GM12891 (cell line): ENCODE measurements at places on chromosomes 13 and 19.

DNA sequence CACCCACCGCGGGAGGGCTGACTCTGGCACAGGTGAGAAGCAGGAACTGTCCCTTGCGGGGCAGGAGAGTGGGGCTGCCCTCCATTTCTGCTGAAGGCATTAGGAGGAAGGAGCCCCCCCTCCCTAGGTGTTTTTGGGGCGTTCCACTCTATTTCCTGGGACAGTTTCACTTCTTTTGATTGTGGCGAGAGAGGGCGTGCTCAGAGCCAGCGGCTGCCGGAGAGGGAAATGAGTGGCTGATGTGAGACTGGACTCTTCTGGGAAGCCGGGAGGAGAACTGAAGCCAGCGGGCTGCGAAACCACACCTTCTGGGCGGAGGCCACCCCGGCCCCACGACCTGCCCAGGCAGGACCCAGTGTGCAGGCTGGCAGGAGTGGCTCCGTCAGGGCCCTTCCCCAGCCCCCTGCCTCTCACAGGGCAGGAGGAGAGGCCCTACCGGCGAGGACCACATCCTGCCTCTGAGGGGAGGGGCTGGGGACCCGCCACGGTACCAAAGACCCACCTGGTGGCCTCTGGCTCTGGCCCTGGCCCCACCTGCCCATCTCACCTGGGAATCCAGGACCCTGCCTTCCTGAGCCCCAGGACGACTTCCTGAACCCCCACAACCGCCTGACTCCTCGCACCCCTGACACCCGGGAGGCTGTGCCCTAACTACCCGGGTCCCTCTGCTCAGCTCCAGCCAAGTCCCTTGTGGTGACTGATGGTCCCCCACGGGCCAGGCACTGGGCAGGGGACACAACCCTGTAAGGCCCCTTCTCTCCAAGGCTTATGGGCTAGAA lies 25.9 kb downstream of the MPND start:
- DNase-seq: peak; percentile 65

- DNase-seq: no peak
Measured at GRCh38 chr13:43787997-43788396, 1.2 kb upstream of the ENOX1 start.

DNA sequence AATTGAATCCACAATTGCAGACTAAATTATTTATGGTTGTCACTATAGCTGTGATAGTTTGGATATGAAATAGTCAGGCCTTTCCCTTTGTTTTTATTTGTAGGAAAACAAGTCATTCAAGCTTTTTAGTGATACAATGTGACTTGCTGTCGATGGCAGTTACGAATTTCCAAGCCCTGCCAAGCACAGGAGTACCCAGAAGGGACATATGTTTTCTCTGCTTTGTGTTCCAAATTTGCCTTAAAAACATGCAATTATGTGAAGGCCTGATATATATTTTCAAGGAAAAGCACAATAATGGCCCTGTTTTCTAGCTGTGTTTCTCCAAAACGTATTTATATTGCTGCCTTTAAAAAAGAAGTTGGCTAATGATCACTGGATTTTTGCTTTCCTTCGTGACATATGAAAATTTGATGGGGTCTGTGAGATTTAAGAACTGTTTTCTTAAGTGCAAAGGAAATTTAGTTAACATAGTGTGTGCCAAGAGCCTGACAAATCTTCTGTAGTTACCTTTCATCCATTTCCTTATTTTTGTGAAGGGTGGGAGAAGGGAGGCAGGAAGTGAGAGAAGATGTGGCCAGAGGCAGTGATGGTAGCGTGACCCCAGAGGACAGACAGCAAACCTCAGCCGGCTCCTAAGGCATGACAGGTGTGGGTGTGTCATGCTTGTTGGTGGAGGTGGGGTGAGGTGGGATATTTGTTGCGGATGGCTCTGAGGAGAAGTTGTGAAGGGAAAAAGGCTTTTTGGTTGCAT lies 79.6 kb downstream of the TEX26 start:
- peak; percentile 26 for DNase-seq

DNA sequence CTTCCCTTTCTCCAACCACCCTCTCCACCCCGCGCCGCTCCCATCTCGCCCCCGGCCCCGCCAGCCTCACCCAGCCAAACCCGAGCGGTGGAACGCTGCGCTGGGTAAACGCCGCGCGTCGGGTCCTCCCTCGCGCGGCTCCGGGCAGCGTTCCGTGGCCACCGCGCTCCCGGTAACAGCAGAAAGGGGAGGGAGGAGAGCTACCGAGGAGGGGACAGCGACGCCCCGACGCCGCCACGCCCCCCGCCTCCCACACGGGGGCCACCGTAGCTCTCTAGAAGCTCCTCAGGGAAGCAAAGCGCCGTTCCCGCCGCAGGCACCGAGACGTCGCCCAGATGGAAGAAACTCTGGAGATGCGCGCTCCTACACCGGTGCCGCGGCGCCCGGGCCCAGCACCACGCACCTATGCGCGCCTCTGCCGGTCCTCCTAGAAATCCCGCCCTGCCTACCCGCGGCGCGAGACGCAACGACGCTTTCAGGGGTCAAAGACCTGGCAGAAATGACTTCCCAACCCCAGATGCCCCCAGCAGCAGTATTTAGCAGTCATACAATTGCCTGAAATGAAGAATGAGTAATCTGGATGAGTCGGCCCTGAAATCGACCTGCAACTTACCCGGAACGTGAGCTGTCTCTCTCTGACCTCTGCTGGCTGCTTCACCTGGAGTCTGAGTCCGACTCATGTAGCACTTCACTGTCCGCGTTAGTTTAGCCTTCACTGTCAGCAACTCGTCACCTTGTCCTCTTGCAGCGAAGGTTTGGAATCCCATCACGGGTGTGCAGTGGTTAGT lies at the start of gene RUBCNL:
Gene RUBCNL, minus strand, starts transcription at position 189 of the 788 bp plus-strand sequence. CDS start 14,777 bp downstream, outside the sequence.
- DNase-seq: peak; percentile 43

DNA sequence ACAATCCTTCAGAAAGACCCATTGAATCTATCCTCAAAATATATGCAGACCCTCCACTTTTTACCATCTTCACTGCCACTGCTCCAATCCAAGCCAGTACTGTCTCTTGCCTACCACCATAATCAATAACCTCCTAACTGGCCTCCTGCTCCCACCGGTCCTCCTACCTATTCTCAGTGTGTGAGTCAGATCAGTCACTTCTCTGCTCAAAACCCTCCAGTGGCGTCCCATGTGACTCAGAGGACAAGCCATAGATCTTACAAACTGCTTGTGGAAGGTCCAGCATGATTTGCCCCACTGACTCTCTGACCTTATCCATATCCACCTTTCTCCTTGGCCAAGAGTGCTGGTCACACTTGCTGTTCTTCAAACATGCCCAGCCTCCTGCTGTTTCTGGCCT lies 23.4 kb upstream of the MBNL2 start:
- no peak for DNase-seq

DNA sequence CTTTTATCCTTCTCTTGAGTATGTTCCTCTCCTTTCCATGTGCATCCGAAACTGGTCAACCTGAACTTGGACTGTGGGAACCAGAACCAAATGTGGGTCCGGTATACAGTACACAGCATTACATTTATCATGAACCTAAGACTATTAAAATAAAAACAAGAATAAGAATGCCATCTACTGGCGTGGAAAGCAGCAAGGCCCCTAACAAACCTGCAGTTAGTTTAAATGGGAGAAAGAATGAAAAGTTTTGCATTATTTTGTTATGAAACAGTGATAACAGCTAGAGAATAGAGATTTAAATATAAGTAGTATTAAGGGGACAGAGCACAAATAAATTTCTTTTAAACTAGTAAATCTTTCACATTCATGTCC lies 159.5 kb downstream of the RBM26 start:
- DNase-seq: no peak

GRCh38 chr19:50977626-50978025 lies 6.1 kb downstream of the KLK7 start:
- no peak for DNase-seq

GRCh38 chr13:105219651-105220050 lies 1315.8 kb downstream of the EFNB2 start:
- no peak for DNase-seq

DNA sequence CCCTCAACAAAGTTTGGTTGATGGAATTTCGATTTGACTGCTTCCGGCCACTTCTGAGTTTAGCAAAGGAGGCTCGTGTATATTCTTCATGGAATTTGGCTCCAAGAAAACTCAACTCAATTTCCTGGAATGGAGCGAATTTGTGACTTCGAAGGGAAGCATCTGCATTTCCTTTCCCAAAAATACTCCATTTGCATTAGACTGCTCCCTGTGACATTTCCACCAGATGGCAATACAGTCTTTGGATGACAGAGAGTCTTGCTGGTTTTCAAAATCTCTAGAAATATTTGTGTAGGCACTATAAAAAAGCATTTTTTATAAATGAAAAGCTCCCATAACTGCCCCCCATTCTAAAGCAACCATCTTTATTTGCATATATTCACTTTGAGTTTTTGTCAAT lies 4.1 kb downstream of the C1QTNF9 start:
- no peak for DNase-seq

DNA sequence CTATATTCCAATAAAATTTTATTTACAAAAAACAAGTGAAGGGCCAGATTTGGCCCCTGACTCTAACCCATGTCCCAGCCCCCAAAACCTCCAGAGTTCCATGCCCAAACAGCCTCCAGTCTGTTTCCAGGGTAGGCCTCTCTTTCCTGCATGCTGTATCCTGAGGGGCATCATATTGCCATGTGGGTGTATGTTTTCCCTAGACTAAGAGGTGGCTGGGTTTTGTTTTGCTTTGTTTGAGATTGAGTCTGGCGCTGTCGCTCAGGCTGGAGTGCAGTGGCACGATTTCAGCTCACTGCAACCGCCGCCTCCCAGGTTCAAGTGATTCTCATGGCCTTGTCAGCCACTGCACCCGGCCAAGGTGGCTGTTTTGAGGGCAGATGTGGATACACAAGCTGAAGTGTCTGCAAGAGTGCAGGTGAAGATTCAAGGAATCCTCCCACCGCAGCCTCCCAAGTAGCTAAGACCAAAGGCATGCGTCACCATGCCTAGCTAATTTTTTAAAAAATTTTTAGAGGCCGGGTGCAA lies 23.6 kb upstream of the LSM14A start:
- DNase-seq: no peak

- DNase-seq: no peak
Measured at GRCh38 chr19:35350591-35350990, 2.9 kb downstream of the FFAR1 start.

GRCh38 chr13:49165798-49166752 lies 54.1 kb upstream of the MLNR start:
- no peak for DNase-seq

DNA sequence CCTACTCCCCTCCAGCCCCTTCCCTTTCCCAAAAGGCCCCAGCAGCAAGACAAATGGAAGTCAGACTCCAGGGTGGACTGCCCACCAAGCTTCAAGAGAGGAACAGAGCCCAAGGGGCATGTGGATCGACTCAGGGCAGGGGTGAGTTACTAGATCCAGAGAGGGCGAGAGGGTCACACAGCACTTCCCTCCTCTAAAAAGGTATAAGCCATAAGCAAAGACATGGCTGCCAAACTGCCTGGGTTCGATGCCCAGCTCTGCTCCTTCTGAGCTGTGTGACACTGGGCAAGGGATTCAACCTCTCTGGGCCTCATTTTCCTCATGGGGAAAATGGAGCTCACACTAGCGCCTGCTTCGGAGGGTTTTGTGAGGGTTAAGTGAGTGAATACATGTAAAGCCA lies 3.8 kb downstream of the PPP1R14A start:
- DNase-seq: no peak

DNA sequence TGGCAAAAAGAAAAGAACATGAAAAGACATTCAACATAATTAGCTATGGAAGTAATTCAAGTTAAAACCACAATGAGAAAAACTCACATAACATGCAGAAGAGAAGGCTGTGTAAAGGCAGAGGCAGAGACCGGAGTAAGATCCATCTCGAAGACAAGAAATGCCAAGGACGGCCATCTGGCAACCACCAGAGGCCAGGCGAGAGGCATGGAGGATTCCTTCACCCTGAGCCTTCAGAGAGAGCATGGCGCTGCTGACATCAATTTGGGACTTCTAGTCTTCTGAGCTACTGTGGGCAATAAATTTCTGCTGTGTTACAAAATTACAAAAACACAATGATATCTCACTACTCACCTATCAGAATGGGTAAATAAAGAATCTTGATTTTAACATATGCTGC lies 381.0 kb downstream of the TSHZ3 start:
- DNase-seq: no peak

DNA sequence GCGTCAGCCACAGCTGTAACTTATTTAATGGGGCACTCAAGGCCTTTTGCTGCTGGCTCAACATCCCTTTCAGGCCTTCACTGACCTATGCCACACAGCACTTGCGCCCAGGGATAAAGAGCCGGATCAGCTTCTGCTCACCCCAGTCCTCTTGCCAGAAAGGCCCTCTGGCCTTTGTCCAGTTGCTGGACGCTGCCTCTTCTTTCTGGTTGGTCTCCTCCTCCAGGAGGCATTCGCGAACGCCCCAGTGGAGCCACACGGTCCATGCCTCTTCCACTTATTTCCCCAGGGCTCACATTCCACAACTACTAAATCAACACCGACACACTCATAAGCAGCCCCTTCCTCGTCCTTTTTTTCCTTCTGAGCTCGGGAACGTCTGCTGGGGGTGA lies 3.7 kb upstream of the ZNF329 start:
- no peak for DNase-seq

DNA sequence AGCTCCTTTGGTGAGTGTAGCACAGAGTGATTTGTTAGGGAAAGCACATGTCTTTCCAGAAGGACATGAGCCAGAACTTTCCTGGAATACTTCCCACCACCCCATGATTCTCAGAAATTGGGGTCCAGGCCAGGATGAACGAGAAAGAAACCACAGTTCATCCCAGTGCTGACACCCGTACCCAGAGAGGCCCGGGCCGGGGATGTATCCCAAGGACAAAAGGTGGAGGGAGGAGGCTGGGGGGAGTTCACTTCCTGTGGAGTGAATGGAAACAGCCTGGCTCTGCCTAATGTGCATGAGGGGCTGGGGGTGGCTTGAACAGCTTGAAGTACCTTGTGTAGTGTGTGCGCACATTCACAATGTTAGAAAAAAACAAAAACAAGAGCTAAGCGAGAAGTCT lies 47.5 kb downstream of the CDADC1 start:
- DNase-seq: no peak

GRCh38 chr13:112078216-112078615 lies 11.3 kb downstream of the SOX1 start:
- DNase-seq: no peak

DNA sequence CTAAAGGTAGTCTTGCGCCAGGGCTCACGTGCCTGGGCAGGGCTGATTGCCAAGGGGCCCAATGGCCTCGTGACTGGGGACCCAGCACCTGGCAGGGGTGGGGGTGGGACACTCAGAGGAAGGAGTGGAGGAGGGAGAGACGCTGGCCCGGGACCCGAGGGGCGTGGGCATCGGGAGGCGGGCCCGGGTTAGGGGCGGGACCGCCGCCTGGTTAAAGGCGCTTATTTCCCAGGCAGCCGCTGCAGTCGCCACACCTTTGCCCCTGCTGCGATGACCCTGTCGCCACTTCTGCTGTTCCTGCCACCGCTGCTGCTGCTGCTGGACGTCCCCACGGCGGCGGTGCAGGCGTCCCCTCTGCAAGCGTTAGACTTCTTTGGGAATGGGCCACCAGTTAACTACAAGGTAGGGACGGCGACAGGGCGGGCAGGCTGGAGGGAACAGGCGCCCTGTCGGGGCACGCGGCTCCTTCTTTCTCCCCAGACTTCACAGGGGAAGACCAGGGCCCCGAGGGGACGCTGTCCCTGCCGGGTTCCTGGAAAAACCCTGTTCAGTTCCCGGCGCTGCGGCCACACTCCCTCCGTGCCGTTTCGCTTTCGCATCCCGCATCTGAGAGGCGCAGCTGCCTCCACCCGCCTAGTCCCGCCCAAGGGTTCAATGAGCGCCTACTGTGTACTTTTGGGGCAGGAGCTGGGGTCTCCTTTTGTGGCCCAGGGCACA lies at the start of gene IFI30:
Gene IFI30, plus strand, starts transcription at position 242 of the 717 bp plus-strand sequence. Its CDS starts 29 bp downstream, at position 271.
- peak; percentile 84 for DNase-seq

GRCh38 chr19:46528601-46529590 lies 33.2 kb upstream of the PNMA8B start:
- no peak for DNase-seq
